PC-3 (cell line): ENCODE measurements at places on chromosomes 1 and 21. TPM values are rescaled to one million over a fixed set of nuclear protein-coding genes. Genes with fewer than 3 reads are reported as not detected.

The EPS8L3 gene
- total RNA-seq: not detected in 2 replicates

The ZNF593OS gene
- not detected in 2 replicates for total RNA-seq

The OR6N1 gene
- total RNA-seq: not detected in 2 replicates

The LCE2C gene
- total RNA-seq: not detected in 2 replicates
